ENCODE measurements at places on chromosomes 12 and 14.

- DNase-seq, result peak; percentile 37
Measured at GRCh38 chr12:130574402-130574801, 141.7 kb downstream of the RIMBP2 start.

- DNase-seq, result no peak
Measured at GRCh38 chr12:69732088-69732487, 6.6 kb upstream of the RAB3IP start.

- DNase-seq, result no peak
Measured at GRCh38 chr14:43087666-43088065, 1419.4 kb downstream of the FSCB start.

GRCh38 chr12:31215518-31216232 lies 110.3 kb downstream of the SINHCAF start:
- no peak for DNase-seq

DNA sequence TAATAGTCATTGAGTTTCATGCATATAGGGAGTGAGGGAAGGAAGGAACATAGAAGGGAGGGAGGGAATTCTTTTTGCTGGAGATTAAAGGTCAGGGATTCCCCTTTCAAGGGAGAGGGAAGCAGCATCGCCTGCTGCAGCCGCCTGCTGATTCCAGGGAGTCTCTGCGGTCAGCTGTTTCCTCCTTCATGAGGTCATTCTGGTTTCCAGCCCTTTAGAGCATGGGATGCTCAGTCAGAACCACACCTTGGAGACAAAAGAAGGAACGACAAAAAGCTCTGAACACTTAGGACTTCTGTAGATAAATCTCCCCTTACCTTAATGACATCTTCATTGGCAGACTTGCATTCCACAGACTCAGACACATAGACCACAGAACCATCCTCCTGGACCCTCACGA lies 923.0 kb upstream of the TMEM132C start:
- DNase-seq, result no peak

- DNase-seq, result no peak
Measured at GRCh38 chr14:53517270-53517960, 364.3 kb upstream of the DDHD1 start.

DNA sequence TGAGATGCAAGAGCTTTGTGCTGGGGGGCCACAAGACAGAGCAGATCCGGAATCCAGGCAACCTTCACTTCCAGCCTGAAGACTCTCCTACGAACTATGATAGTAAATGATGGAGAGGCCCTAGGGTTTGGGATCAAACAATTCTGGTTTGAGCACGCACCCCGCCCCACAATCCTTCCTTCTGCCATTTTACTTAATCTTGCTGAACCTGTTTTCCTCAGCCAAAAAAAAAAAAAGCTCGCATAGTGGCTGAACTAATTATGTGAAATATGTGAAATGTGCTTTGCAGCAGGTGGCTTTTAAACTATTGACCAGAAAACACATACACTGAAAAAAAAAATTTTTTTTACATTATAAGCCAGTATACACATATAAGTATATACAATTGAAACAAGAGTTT lies 667 bp upstream of the ITFG2 start:
- no peak for DNase-seq
